ENCODE measurements at places on chromosomes 6 and 20.

DNA sequence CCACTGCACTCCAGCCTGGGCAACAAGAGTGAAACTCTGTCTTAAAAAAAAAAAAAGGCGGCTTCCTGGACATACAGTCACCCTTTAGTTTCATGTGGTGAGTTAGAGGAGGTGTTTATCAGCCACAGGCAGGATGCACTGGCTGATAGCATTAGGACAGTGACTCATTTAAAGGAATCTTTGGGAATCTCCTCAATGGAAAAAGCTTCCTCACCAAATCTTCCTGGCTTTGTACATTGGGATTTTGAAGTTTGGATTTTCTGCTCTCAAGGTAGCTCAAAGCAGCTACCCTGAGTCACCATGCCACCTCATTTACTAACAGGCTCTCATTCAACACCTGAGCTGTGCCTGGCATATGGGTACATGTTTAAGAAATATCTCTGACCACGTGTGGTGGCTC lies 20.2 kb downstream of the PRPH2 start:
- DNase-seq: no peak

DNA sequence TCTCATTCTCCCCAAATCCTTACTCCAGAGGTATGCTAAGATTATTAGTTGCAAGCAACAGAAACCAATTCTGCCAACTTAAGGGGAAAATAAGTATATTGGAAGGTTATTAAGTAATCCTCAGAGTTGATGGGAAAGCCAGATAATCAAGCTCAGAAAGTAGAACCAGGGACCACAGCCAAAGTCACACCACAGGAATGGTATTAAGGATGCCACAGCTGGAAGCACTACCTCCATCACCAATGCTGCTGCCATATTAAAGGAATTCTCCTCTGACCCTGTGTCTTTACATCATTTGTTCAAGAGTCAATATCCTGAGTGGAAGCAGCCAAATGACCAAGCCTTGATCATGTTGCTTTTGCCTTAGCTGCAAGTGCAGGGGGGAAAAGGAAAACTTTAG lies 9.9 kb downstream of the PROCR start:
- DNase-seq: no peak

DNA sequence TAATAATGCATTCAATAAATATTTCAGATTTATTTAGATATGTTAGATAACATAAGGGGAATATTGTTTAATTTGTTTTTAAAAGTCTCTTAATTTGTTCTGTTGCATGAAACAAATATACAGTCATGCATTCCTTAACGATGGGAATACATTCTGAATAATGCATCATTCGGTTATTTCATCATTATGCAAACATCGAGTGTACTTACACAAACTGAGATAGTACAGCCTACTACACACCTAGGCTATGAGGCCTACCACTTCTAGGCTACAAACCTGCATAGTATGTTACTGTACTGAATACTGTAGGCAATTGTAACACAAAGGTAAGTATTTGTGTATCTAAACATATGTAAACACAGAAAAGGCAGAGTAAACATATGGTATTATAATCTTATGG lies 118.7 kb downstream of the EPHA7 start:
- DNase-seq: no peak

DNA sequence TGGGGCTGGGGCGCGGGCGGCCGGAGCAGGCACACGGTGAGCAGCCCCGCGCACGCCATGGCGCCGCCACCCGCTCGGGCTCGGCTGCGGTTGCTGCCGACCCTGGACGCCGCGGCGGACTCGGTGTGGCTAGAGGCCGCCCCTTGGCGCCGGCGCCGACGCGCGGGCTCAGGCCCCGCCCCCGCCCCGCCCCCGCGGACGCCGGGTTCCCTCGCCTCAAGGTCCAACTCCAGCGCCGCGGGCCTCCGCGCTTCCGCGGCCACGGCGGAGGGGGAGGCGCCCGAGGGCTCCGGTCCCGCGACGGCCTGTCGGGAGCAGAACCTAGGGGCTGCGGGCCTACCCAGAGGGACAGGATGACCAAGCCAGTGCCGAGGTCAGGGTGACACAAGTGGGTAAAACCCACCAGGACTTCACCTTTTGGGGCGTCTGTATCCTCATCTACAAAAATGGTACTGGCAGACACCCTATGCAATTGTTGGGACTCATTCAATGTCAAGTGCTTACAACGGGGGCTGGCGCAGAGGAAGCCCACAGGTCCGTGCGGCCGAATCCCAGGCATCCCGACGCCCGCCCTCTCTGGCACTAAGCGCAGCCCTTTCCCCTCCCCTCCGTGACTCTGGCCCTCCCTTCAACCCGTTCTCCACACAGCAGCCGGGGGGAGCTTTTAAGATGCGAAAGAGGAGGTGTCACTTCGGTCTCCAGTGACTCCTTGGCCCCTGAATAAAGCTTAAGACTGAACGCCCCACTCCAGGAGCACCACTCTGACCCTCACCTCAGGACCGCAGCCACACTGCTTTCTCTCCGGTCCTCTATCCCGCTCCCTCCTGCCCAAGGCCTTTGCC lies at the start of gene NECAB3:
Gene NECAB3 (minus strand): TSS at position 135 of the 842 bp plus-strand sequence. CDS start 76 bp downstream, at position 59.
- DNase-seq: peak; percentile 69

DNA sequence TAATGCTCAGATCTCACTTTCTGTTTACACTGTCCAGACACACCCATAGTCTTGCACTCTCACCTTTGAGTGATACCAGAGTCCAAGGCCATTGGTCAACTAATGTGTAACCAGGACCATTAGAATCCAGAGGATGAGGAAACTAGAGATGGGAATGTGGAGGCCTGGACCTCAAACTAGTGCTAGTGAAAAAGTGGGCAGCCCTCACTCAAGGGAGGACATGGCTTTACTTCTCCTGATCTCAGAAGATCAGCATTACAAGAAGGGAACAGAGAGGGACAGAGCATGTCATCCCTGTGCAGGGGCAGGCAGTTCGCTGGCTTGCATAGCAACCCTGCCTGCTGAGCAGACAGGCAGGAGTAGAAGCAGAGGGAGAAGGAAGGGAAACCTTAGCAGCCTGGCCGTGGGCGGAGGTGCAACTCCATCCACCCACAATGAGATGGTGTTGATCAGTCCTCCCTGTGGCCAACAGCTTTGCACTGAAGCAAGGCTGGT lies 22.6 kb upstream of the XRN2 start:
- DNase-seq: no peak

DNA sequence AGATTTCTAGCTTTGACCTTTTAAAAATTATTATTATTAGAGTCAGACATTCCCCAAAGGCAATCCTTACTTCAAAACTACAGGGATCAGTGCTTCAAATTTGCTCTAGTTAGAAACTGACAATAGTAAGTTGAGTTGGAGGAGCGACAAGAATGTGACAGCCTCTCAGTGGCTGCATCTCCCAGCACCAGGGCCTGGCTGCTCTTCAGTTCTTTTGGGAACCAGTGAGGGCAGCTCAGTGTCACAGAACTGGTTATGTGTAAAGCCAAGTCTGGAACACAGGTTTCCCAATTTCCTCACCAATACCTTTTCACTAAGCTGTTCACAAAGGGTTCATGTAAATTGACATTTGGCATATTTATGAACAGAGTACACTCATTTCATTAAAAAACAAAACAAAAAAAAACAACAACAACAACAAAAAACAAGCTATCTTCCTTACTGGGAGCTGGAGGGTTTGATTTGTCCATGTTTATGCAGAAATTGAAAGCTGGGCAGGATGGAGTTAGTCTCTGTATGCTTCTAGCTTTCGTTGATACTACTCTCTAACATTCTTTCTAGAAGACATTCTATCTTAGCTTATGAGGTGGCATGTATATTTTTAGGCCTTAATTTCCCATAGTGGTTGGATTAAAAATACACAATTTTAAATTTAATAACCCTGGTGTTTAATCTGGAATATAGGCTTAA lies 95.0 kb downstream of the SAMD5 start:
- no peak for DNase-seq

- DNase-seq: no peak
Observed at GRCh38 chr6:77183447-77183846, 279.8 kb downstream of the HTR1B start.

DNA sequence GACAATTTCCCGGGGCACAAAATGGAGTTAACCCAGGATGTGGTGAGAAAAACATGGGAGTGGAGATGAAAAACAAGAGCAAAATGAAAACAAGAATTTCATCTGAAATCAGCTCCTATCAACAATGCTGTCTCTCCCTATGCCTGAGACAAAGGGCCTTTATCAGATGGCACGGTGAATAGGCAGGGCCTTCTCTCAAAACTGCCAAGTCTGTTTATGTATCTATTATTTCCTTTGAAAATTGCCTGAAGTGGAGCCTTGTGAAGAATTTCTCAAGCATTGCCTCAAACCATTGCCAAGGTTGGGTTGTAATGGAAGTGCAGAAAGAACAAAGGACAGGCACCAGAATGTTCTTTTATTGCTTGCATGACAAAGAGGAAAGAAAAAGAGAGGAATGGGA lies 74.7 kb downstream of the BTBD3 start:
- no peak for DNase-seq

- DNase-seq: no peak
Observed at GRCh38 chr20:16228722-16229121, 344.5 kb downstream of the KIF16B start.

DNA sequence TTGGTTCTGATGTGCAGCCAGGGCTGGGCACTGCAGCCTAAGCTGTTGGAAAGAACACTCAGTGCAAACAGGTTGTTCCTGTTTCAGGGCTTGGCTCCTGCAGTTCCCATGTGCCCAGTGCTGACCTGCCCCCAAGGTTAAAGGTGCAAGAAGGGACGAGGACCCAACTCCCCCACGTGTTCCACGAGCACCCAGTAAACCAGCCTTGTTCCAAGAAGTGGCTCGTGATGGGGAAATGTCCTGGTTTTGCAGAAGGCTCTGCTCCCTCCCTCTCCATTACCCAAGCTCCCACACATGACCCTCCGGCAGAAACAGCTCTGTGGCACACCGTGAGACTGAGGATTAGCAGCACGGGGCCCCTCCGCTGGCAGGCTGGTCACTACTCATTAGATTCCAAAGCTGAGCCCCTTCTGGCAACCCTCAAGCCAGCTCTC lies 9.4 kb downstream of the ACSS1 start:
- DNase-seq: no peak

- no peak for DNase-seq
Observed at GRCh38 chr6:129206821-129207220, 323.9 kb downstream of the LAMA2 start.

- DNase-seq: no peak
Observed at GRCh38 chr6:15577106-15577505, 85.7 kb downstream of the DTNBP1 start.

DNA sequence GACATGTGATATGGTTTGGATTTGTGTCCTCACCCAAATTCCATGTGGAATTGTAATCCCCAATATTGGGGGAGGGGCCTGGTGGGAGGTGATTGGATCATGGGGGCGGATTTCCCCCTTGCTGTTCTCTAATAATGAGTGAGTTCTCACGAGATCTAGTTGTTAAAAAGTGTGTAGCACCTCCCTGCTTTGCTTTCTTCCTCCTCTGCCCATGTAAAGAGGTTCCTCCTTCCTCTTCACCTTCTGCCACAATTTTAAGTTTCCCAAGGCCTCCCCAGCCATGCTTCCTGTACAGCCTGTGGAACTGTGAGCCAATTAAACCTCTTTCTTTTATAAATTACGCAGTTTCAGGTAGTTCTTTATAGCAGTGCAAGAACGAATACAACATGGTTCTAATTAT lies 2.1 kb upstream of the ZNF451 start:
- no peak for DNase-seq

- no peak for DNase-seq
Observed at GRCh38 chr6:14876778-14877613, 368.9 kb upstream of the JARID2 start.

DNA sequence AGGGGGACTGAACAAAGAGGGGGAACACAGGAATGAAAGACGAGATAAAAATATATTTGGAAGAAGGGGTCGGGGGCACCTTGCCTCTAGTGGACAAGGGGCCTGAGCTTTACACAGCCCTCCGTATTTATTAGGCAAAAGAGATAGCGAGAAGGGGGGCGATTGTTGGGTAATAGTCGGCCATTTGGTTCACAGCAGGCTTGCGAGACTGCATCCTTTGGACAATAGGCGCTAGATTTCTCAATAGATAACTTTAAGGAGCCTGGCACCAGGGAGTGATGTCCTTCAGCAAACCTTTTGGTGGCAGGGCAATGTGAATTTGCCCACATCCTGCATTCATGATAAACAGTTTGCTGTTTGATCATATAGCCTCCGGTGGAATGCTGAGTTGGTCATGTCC lies 3.0 kb upstream of the NANP start:
- DNase-seq: no peak

GRCh38 chr6:73610444-73611275 lies 43.1 kb downstream of the SLC17A5 start:
- DNase-seq: peak; percentile 2

DNA sequence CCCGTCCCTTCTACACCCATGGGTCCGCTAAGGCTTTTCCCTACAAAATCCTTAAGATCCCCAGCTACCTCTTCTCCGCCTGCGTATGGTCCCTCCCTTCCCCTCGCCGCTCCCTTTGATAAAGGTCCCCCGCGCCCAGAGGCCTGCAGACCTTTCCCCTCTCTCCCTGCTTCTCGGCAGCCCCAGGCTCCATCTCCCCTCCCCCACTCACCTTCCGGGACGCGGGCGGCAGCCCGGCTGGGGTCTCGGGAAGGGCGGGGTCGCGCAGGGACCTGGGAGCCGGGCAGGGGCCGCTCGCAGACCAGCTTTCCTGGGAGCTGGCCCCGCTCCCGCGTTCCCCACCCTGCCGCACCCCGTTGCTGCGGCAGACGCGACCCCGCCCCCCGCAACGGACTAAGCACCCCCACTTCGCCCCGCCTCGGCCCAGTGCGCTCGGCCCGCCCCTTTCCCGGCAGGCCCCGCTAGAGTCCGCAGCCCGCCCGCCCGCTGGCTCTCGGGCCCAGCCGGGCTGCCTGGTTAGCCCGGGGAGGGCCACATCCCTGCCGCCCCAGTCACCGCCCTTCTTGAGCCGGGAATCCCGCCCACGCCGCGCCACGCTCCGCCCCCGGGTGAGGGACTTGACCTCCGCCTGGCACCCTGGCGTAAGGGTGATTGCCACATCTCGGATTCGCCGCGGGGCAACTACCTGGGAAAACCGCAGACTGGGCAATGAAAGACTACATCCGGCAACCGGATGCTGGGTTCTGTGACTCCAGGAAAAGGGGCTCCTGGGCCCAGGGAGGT lies at the start of gene FLOT1:
Gene FLOT1 (minus strand): TSS at position 372 of the 783 bp plus-strand sequence. CDS start 498 bp downstream, outside the sequence.
- DNase-seq: peak; percentile 69

- peak; percentile 62 for DNase-seq
Observed at GRCh38 chr20:16263582-16263981, 309.7 kb downstream of the KIF16B start.

DNA sequence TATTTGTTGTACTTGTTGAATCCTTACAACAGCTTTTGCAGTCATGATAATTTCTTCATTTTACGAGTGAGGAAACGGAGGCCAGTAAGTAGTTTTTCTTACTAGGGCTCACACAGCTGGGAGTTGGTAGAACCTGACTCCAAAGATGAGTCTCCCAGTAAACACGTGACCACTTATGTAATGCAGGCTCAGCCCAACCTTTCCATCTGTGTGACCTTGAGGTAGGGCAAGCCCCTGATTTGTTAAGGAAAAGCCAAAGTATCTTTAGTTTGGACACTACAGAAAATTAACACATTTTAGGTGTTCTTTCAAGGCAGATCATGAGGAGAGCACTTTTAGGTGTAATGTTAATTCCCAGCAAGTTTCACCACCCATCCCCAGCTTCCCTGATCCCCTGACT lies 111.3 kb downstream of the LRRC1 start:
- DNase-seq: no peak

- DNase-seq: no peak
Observed at GRCh38 chr6:137286916-137287315, 67.7 kb upstream of the IFNGR1 start.
